ENCODE measurements at places on chromosomes 5 and 9.

- peak; percentile 63 for DNase-seq
Observed at GRCh38 chr5:141835928-141836670, 42.1 kb downstream of the PCDH1 start.

DNA sequence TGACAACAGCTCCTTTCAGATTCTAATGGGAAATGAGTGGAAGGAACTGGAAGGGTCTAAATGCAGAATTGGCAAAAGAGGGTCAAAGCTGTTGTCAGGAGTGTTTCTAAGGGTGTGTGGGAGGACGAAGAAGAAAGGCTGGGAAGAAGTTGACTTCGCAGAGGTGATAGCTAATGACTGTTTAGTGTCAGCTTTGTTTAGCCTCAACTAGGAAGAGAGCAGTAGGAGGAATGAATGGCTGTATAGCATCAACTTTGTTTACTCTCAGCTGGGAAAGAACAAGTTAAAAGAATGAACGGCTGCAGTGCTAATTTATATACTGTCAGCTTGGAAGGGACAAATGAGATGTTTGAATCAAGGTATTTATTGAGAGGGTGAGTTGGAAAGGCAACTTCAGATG is 5.9 kb upstream of the LIX1 start:
- no peak for DNase-seq

GRCh38 chr9:99873943-99874584 is 32.4 kb upstream of the STX17 start:
- DNase-seq = peak; percentile 15

DNA sequence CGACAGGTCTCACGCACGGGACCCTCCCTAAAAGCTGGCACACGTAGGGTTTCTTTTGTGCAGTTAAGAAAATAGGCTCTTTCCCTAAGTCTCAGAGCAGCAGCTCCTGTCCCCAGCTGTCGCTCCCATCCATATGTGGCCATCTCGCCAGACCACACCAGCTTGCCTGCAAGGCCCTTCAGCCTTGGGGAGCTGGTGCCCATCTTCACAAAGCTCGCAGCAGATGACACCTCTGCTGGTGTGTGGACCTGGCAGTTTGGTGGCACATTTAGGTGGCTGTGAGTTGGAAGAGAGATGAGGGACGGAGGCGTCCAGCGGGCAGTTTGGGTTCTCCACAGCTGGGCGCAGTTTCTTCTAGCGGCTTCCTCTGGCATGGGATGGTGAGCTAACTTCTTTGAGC is 239.0 kb downstream of the FANCC start:
- DNase-seq = no peak

DNA sequence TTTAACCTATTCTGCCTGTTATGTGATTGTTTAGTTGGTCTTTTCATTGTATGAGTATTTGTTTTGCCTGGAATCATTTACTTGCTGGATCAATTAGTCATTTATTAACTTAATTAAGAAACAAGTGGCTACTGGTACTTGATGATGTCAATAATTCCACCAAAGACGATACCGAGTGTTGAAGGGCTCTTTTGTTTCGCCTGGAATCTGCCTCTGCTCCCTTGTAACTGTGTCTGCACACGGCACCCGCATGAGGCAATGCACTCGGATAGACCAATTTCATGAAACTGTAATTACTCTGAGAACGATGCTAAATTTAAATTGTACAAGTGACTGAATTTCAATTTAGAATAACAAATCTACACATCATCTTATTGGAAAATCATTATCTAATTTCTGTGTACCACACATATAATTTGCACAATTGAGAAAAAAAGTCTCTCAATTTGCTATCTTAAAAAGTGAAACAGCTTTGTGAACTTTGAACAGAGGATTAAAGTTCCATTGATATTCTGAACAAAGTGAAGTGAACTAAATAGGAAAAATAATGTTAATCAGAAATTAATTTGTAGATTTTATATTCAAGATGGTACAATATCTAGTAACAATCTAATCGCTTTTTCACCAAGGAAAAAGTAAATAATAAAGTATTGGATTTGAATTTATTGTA is 143.2 kb downstream of the CTNND2 start:
- no peak for DNase-seq

GRCh38 chr5:58019614-58020013 is 440.3 kb downstream of the PLK2 start:
- DNase-seq = no peak

DNA sequence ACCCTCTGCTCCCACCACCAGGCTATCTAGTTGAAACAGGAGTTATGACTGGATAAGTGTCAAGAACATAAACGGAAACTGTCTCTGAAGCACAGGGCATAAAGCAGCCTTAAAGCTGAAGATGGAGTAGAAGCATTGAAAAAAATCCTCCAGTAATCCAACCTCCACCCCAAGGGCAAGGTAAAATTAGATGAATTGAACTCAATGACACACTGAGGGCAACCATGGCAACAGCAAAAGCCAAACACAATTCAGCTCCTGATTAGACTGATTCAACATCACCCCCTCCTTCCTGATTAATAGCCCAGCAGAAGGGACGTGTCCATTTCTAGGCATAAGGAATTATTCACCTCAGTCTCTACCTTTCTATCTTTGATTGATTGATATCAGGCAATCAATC is 183.2 kb upstream of the MAP3K1 start:
- no peak for DNase-seq

DNA sequence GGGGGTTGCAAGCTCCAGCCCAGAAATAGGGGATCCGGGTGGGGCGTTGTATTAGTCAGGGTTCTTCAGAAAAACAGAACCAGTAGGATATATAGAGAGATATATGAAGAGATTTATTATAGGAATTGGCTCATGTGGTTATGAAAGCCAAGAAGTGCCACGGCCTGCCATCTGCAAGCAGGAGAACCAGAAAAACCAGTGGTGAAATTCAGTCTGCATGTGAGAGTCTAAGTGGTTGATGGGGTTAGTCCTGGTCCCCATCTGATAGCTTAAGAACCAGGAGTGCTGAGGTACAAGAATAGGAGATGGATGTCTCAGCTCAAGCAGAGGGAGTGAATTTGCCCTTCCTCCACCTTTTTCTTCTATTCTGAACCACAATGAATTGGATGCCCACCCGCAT is 123.4 kb upstream of the APC start:
- no peak for DNase-seq

- DNase-seq = peak; percentile 63
Observed at GRCh38 chr9:137218754-137219271, 3.2 kb downstream of the RNF208 start.

DNA sequence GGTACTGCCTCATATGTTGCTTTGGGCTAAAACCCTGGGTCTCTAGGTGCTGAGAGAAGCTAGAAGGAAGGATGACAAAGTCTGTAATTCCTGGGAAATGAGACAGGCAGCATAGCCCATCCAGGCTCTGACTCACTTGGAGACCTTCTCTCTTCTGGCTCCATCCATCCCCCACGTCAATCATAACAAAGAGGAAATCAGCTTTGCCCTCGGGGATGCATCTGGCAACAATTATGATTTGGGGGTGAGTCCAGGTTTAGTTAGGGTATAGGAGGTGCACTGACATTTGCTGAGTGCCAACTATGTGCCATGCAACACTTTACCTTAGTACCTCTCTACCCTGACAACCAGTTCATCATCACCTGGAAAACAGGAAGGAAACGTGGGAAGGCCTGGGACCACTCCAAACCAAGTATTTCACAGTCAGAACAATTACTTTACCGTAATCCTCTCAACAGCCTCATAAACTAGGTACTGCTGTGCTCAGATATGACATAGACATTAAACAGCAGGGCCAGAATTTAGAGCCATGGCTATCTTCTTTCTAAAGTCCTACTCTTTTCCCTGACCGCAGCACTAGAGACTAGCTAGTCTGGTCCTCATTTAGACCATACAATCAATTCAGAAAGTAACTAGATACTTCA is 39.1 kb upstream of the GZMA start:
- DNase-seq = peak; percentile 9

GRCh38 chr5:143453720-143454119 is 50.2 kb upstream of the NR3C1 start:
- no peak for DNase-seq

DNA sequence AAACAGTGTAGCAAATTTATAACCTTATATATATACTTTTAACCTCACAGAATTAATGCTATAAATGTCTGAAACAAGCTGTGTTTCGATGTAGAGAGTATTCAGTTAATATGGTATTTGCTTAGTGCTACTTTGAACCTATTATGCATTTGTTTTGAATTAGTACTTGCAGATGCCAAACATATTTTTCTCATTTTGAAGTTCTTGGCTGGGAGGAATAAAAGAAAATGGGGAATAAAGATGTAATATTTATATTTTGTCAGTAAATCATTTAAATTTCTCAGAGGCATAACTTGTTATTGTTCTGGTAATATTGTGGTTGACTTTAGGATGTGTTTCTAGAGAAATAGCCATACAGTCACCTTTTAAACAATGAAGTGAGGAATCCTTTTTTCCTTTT is 175.9 kb upstream of the IZUMO3 start:
- no peak for DNase-seq

DNA sequence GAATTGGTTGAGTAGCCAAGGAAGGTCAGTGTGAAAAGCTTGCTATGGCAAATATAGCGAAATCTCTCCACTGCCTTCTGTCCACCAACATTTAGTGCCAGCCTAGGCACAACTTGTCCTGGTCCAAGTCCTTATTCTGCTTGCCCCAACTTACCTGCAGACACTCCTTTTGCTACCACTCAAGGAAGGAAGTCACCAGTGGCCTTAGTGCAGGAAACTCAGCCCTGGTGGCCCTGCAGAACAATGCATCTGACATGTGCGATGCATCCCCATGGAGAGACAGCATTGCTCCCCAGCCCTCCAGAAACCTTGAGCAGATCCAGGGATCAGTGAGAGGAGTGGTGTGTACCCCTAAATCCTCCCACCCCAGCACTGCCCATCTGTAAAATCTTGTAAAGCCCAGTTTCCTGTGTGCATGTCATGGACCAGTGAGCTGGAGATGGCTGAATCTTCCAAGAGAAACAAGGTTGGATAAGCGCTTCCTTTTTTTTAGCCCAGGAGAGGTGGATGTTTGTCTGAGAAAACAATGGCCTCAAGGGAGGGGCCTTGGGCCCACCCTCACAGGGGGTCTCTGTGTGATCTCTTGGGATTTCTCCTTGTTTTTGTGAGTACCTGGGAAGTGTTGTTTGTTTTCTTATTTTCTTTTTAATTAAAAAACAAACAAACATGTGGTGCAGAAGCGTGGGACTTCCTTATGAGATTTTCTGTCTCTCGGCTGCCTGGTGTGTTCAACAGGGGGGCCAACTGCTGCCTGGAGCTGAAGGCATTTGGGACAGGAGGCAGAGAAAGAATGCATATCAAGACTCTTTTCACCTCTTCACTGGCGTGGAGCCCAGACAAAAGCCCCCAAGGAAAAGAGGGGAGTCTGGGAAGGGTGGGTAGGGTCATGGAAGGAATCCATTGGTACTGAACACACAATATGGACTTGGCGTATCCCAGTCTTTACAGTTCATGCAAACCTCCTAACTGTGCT is 3.6 kb downstream of the FOXI1 start:
- no peak for DNase-seq

DNA sequence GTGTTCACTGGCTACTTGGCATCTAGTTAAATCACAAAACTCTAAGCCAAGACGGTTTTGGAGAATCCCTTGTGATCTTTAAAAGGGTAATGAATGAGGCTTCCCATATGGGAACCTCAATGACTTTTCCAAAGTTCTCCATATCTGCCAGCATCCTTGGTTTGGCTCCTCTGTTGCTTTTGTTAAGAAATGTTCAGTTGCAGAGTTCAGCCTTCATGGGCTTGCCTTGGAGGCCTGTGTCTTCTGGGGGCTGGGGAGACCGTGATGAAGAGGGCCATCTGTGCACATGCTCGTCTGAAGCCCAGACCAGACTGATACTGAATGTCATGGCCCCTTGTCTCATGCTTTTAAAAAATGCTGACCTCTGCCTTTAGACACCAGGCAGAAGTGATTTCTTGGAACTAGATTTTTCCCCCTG is 84.3 kb downstream of the RAI14 start:
- peak; percentile 38 for DNase-seq

DNA sequence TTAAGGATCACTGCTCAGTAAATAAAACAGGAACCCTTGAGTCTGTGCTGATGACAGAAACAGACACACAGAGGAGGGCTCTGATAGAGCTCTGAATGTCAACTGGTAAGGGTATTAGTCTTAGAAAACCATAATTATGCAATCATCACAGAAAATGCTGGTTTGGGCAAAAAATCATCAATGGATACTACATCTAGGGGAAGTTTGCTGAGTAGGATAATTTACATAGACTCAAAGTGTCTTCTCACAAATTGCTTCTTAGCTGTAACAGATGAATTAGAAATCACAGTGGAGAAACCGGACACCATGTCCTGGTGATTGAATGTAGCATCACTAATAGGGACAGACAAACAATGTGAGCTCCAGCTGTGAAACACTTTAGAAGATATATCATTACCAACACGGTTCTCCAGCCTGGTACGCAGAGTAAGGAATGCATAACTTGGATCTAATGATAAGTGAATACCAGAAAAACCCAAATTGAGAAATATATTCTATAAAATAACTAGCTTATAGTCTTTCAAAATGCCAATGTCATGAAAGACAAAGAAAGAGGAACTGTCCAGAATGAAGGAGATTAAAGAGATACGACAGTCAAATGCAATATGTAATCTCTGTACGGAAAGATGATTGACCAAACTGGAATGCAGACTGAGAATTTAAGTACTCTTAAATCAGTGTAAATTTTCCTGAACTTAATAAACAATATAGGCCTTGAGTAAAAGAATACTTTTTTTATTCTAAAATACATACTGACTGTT is 17.3 kb downstream of the CHD1 start:
- DNase-seq = peak; percentile 68

DNA sequence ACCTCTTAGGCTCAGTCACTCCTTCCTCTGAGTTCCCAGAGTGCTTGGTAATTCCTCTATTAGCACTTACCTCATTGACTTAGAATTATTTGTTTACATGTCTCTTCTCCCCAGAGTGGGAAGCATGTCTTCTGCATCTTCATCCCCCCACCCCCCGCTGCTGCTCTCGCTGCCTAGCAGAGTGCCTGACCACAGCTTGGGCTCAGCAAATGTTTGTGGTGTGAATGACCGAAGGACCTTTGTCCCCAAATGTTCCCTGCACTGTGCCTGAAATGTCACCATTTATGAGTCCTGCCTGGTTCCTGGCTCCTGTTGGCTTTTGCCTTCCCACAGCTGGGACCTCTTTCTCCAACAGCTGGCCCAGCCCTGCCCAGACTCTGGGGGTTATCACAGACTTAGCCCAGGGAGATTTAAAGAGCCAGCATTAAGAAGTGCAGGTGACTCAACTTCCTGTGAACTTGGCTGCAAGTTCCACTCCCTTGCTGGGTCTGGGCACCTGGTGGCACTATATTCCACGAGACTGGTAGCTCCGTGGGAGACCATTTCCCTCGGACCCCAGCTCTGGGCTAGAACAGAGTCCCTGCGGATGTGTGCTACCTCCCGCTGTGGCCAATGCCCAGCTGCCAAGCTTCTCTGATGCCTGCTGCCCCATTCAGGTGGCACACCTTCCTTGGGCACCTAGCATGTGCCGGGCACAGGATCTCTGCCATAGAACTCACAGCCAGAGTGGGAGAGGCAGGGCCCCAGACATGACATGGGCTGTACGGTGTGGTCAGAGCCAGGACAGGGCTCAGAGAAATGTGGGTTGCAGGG is 1.8 kb upstream of the HMCN2 start:
- DNase-seq = no peak

- DNase-seq = peak; percentile 71
Observed at GRCh38 chr5:142925795-142926194, 155.6 kb downstream of the ARHGAP26 start.

- DNase-seq = peak; percentile 80
Observed at GRCh38 chr9:88947581-88948573, 43.4 kb upstream of the S1PR3 start.
